ENCODE measurements at places on chromosomes 1 and 21.

DNA sequence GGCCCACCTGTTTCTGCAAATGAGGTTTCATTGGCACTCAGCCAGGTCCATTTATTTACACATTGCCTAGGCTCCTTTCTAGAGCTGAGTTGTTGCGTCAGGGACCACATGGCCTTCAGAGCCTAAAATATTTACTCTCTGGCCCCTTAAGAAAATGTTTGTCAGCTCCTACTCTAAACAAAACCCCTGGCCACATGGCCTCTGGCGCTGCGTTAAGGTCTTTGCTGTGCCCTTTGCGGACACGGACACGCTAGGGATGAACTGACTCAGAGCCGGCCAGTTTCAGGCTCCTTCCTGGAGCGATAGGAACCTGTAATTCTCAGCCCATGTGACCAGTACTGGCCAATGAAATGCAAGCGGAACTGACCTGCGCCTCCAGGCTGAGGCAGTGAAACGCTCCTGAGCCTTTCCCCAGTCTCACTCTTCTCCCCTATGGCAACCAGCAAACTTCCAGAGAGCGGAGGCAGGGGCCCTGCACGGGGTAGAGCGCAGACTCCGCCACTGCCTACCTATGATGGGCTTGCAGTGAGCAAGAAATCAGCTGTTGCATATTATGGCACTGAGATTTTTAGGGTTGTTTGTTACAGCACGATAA is 160.3 kb downstream of the ETS2 start:
- DNase-seq = no peak

DNA sequence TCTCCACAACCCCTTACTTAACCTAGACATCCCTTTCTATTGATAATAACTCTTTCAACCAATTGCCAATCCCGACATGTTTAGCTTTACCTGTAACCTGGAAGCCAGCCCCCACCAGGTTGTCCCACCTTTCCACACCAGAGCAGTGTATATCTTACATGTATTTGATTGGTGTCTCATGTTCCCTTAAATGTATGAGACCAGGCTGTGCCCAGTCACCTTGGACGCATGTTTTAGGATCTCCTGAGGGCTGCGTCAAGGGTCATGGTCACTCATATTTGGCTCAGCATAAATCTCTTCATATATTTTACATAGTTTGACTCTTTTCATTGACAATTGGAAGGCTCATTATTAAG is 5.3 kb upstream of the SLC19A1 start:
- no peak for DNase-seq

- DNase-seq = no peak
Measured at GRCh38 chr1:42756956-42757891, 9.6 kb downstream of the P3H1 start.

DNA sequence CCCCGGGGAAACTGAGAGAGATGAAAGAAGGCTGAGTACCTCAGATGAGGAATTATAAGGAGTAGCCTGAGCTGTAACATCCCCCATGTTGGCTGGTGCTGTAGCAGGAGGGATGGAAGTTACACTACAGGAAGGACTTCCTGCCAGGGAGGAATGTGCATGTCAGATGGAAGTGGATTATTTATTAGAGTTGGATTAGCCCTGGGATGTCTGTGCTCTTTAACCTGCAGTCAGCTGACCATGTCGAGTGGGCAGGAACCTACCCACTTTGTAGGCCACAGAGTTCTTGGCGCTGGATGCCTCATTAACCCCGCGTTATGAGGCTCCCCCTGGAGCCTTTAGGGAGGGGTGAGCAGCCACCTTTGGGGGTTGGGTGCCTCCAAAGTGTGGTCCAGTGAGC is 757 bp upstream of the SEMA4A start:
- peak; percentile 60 for DNase-seq

- no peak for DNase-seq
Measured at GRCh38 chr1:207145401-207146058, 41.5 kb downstream of the C4BPA start.

DNA sequence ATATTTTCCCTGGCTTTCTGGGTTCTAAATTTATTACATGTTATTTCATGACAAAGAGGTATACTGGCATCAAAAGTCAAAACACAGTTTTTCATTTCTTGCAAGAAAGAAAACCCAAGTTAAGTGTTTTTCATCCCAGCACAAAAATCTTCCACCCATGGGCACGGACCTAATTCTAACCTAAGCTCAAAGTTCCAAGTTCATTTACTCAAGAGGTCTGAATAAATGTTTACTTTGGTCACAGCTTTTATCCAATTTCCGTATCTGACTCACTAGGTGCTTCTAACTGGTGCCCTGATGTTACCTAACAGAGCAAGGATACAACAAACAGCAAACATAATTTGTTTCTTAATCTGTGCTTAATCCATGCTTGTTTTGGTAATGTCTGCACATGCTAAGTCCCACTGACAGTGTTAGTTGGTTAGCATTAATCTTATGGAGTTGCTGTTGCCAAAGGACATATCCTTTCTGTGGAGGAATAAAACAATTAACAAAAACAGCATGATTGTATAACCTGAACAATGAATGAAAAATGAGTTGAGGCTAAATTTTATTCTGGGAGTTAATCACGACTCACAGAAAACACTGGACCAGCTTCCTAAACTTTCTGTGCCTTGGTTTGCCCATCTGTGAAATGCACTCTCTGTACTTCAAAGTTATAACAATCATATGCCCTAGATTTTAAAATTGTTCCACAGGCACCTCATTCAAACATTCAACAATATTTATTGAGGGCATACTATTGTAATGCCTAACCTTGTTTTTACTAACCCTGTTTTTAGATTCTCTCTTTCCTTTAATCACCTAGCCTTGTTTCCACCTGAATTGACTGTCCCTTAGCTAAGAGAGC is 4.2 kb upstream of the CHD1L start:
- no peak for DNase-seq

- no peak for DNase-seq
Measured at GRCh38 chr1:71086331-71086730, 5.5 kb upstream of the ZRANB2 start.

GRCh38 chr1:47559944-47560695 is 122.3 kb downstream of the FOXD2 start:
- DNase-seq = no peak

- no peak for DNase-seq
Measured at GRCh38 chr1:23611601-23612327, 52.5 kb upstream of the ID3 start.

- DNase-seq = no peak
Measured at GRCh38 chr1:50644447-50645105, 221.3 kb upstream of the DMRTA2 start.

- DNase-seq = no peak
Measured at GRCh38 chr1:29324202-29324601, 87.9 kb downstream of the PTPRU start.

GRCh38 chr21:30336596-30336995 is 898 bp downstream of the KRTAP27-1 start:
- no peak for DNase-seq

DNA sequence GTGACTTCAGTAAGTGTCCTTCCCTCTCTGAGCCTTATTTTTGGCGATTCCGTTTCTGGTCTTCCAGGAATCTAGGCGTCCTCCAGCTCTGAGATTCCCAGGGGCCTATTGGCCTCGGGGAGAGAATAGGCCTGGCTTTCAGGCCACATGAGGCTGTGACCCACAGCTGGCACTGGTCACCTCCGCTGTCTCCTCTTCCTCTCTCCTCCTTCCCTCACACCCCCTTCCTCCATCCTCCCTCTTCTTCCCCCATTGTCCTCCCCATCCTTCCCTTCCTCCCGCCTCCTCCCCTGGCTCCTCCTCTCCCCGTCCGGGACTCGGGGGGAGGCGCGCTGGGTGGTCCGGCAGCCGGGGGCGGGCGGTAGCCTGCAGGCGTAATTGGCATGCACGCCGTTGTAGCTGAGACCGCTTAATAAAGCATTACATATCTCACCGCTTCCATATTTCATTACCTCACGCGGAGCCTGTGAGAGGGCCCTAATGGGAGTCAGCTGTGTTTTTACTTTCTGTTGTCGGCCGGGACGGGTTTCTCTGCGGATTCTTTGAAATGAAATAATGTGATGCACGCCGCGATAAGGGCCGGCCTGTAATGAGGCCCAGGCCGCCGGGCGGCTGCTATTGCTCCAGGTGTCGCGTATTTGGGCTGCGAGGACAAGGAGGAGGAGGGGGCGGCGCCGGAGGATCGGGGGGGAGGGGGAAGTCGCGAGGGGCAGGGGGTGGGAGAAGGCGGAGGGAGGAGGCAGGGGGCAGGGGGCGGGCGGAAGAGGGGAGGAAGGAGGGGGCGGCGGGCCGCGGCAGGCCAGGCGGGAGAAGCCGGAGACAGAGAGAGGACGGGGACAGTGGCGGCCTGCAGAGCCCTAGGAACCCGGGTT is 95.3 kb downstream of the FOXD2 start:
- peak; percentile 6 for DNase-seq

GRCh38 chr1:181485287-181486097 is 2.2 kb downstream of the CACNA1E start:
- DNase-seq = no peak

GRCh38 chr1:227343206-227343605 is 24.9 kb upstream of the CDC42BPA start:
- no peak for DNase-seq

- DNase-seq = peak; percentile 76
Measured at GRCh38 chr21:38768471-38769063, 37.2 kb upstream of the ETS2 start.

GRCh38 chr1:40064797-40065499 is 24.4 kb downstream of the CAP1 start:
- DNase-seq = no peak

GRCh38 chr21:27776925-27777553 is 810.2 kb upstream of the ADAMTS5 start:
- no peak for DNase-seq

DNA sequence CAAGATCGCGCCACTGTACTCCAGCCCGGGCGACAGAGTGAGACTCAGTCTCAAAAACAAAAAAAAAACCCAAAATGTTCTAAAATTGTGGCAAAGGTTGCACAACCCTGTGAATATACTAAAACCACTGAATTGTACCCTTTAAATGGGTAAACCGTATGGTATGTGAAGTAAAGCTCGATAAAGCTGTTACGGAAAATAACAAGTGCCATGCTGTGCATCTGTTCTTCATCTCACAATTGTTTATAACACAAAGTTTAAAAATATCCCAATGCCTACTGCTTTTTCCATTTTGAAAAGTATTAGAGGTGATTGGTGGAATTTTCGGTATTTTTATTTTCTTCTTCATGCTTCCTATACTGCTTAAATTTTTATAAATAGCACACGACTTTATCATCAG is 111.5 kb downstream of the ENAH start:
- no peak for DNase-seq

DNA sequence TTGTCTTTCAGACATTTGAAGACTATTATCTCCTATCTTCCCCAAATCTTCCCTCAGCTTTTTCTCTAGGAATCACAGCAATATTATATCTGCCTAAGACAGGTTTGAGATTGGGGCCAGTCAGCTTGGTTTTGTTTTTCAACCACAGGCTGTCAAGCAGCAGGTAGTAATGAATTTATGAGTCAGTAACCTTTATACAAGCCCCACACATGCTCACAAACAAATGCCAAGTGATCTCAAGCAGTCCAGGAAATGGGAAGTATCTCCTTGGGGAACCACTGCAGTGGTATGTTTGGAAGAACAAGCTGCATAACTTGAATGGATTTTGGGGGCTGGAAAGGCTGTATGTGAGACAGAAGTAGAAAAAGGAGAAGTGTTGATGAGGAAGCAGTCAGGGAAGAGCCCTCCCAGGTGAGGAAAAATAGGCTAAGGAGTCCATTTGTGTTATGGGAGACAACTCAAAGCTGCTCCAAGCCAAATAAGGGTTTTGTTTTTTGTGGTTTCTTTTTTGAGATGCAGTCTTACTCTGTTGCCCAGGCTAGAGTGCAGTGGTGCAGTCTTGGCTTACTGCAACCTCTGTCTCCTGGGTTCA is 2.1 kb downstream of the DHDDS start:
- DNase-seq = no peak

GRCh38 chr1:180610556-180611015 is 21.2 kb upstream of the XPR1 start:
- no peak for DNase-seq

DNA sequence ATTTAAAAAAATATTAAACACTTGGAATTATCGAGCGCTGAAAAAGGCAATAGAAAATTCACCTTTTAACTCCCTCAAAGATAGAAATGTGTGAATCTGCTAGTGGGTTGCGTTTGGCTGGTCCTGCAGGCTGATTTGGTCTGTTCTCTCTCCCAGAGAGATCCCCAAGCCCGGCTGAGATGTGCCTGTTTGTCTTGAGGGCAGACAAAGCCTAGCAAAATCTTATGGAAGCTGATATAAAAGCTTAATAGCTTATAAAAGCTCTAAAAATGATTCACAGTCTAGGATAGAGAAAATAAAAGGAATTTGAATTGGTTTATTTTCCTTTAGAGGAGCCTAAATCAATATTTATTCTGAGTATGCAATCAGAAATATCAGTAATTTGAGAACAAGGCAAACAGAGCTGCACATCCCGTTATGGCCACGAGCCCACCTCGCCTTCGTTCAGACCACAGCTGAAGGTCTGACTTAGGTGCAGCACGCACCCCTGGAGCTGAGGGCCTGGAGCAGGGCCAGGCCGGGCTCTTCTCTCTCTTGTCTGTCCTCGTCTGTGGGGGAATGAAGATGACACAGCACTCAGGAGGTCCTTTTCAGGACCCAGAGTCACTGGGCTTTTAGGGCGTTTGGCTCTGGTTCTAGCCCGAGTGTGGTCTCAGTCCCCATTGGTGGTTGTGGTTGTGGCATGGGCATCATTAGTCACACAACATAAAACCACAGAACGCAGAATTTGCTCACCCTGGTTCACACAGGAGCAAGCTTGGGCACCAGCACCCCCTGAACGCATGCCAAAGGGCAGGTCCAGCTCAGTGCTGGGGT is 18.6 kb downstream of the PDE9A start:
- DNase-seq = peak; percentile 38

DNA sequence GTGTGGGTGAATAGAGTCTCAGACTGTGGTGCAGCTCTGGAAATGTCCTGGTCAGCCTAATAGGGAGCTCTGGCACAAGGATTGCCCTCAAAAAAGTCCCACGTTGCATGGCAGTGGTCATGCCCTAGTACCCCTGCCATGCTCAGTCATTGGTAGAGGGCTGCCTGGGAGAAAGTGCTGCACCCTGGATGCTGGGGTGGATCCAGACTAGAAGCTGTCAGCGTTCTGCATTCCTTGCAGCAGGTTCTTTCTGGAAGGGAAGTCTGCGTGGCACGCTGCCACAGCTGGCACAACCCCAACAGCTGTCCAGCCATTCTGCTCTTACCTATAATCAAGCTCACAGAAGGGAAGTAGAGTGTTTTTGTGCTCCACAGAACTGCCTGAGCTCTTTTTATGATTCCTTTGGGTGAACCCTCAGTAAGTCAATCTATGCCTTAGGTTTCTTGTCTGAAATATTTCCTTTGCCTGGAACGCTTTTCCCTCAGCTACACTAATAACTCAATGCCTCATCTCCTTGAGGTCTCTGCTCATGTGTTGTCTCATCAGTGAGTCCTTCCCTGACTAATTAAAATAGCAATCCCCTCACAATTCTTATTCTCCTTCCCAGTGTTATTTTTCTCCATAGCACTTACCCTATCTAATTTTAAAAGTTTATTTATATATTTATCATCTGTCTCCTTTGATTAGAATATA is 61.5 kb upstream of the JAK1 start:
- DNase-seq = no peak
